ENCODE measurements at places on chromosomes 7 and 10.

DNA sequence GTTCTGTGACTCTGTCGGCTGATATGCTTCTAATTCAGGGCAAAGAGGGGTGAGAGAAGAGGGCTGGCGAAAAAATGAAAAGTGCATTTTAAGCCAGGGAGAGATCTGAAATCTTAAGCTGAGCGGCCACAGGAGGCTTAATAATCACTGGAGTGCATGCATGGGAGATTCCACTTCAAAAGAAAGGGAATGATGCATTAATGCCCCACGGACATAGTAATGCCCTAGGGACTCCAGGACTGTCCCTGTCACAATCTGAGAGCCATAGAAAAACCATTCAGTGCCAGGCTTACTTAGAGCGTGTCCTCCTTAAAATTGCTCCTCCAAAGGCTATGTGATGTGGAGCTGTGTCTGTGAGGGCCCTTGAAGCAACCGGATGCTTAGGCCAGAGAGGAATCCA is 75.1 kb downstream of the NHLRC2 start:
- no peak for DNase-seq

DNA sequence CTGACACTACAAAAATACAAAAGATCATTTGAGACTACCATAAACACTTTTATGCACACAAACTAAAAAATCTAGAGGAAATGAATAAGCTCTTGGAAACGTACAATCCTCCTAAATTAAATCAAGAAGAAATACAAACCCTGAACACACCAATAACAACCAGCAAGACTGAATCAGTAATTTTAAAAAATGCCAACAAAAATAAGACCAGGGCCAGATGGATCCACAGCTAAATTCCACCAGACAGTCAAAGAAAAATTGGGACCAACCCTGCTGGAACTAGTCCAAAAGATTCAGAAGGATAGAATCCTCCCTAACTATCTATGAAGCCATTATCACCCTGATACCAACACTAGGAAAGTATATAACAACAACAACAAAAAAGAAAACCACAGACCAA is 277.4 kb downstream of the AGMO start:
- no peak for DNase-seq

- no peak for DNase-seq
Measured at GRCh38 chr10:14179251-14179650, 151.5 kb downstream of the FRMD4A start.

DNA sequence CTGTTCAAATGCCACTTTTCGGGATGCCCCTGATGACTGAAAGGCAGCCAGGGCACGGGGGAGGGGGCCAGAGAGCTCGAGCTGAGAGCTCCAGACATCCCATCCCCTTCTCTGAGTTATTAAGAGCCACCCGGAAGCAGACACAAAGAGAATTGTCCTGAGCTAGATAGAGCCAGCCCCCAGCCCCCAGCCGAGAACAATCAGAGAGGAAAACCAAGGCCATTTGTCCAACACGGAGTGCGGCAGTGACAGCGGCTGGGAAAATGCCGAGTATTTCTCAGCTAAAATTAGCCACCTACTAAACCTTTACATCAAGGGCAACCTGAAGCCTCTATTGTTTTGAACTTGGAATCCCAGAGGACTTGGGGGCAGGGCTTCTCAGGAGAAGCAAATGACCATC is 51.0 kb downstream of the UNC5B start:
- DNase-seq, result no peak

DNA sequence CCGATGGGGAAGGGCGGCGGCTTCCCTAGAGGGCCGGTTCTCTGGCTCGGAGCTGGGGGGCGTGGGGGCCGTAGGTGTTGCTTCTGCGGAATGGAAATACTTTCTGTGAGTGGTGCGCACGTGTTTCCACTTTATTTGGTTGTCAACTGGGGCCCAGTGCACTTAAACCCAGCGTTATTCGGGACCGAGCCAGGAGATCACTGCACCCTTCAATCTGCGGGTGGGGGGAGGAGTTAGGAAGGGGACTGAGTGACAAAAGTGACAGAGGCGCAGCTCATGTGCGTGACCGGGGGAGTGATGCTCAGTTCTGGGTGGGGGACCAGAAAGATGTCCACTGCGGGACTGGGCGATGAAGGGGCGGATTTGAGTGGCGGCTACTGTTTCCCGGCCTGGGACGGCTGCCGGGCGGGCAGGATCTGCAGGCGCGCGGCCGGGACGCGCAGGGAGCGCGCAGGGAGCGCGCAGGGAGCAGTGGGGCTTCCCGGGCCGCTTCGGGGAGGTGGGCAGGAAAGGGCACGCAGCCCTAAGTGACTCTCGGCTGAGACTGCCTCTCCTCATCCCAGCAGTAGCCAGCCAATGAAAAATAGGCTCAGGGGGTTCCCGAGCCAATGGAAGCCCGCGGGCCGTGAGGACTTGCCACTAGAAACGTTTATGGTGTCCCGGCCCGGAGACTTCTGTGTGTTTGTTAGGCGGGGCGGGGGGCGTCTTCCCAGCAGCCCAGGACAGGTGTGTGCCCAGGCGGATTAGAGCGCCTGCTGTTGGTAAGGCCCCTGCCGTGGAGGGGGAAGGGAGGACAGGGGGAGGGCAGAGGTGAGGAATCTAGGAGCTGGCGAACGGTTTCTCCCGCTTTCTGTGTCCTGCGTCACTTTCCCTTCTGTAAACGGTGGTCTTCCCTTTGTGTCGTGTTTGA is 54.3 kb upstream of the KDM7A start:
- DNase-seq, result peak; percentile 32

DNA sequence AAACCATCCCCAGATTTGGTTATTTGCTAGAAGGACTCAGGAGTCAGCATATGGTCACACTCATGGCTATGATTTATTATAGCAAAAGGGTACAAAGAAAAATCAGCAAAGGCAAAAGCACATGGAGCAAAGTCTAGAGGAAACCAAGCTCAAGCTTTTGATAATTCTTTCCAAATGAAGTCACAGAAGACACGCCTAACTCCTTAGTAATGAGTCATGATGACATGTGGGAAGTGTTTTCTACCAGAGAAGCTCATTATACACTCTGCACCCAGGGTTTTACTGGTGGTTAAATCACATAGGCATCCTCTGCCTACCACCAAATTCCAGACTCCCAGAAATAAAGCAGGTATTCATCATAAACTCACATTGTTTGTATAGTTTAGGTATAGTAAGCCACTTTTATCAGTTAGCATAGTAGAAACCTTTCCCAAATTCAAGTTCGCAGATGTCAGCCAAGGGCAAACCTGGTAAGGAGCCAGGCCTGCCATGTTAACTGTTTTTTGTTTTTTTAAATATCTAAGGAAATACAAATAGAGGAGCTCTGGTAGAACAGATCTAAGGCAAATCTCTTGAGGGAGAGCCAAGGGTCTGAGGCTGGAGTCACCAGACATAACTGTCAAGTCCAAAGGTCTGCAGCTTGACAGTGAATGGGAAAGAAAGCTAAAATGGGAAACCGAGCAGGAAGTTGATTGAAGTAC is 15.4 kb upstream of the HIBADH start:
- peak; percentile 87 for DNase-seq

DNA sequence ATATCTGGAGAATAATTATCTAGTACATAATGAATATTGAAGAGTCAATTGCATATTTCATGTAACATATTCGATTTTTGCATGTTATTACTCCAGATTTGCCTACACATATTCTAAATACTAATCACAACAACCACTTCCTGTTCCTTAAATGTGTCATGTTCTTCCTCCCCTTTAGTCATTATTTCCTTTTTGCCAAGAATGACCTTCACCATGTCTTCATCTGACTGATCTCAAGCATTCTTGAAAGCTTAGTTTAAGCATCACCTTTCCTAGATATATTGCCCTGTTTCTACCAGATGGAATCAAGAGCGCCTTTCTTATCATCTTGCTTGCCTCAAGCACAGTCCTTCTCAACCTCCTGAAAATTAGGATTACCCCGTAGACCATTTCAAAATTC is 23.5 kb upstream of the MEOX2 start:
- no peak for DNase-seq

DNA sequence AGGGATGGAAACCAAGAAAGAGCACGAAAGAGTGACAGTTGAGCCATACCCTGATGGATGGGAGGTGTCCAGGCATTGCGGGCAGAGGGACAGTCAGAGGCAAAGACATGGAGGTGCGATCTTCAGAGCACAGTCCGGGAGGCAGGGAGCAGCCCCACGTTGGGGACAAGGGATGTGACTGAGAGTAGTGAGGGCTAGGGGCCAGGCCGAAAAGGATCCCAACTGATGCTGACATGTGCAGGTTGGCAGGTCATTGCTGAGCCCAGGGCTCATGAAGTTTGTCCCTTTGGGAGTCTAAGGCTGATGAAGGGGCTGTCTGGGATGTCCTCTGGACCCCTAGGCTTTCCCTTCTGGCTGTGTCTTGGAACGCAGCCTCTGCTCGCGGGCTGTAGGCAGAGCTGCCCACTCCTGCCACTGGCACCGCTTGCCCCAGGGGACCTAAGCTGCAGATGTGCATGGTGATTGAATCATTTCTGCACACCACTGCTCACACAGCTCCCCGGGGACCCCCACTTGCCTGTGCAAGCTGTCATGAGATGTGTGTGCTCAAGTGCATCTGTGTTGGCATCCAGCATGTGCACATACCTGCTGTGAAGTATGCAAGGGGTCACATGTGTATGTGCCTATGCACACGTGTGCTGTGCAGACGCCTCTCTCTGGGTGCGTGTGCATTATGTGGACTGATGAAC is 125.1 kb downstream of the ZMIZ1 start:
- DNase-seq, result no peak

GRCh38 chr7:137371616-137372015 is 28.1 kb upstream of the PTN start:
- no peak for DNase-seq

GRCh38 chr10:86688398-86688921 is 20.1 kb downstream of the LDB3 start:
- peak; percentile 68 for DNase-seq

DNA sequence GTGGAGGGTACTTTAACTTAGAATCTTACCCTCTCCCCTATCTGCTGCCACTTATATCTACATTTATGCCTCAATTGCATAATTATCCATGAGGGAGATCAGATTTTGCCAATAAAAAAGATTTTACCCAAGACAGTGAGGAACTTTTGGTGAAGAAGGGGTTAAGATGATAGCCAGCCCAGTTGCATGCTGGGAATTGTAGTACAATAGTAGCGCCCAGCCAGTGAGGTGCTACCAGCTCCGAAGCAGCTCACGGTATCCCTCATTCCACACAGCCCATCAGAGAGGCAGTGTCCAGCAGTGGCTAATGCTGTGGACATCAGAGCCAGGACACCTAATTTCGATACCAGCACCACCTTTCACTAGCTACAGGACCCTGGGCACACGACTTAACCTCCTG is 5.9 kb upstream of the LGI1 start:
- DNase-seq, result peak; percentile 43

DNA sequence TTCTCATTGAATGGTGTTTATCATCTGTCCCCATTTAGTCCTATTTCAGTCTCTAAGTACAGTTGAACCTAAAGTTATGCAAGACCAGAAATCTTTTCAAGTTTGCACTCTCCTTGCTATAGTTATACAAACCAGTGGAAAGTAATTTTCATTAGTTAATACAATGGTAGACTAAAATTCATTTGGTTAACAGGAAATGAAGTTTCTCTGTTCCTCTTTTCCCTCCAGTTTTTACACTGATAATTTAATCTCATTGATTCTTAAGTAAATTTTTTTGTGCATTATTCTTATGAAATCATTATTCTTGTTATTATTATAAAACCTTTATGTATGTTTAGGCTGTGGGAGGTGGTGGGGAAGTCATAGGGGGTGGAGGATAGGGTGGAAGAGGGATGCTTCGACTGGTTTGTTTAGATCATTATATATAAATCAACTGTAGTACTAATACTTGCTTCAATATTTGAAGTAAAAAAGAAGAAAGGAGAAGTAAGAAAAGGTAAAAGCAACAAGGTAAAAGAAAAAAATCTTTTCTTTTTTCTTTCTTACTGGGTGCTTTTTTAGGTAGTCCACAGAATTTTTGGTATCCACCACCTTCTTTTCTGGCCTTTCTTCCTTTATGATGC is 104.1 kb downstream of the GPR85 start:
- DNase-seq, result no peak

DNA sequence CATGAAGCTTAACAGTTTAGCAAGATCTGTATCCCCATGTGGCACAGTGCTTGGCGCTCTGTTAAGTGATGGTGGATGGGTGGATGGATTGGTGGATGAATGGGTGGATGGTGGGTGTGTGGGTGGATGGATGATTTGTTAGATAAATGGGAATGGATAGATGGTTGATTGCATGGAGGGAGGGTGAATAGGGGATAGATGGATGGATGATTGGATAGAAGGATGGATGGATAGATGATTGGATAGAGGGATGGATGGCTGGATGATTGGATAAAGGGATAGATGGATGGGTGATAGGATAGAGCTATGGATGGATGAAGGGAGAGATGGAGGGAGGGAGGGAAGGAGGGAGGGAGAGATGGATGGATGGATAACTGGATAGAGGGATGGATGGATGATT is 229.7 kb downstream of the CUX1 start:
- no peak for DNase-seq

DNA sequence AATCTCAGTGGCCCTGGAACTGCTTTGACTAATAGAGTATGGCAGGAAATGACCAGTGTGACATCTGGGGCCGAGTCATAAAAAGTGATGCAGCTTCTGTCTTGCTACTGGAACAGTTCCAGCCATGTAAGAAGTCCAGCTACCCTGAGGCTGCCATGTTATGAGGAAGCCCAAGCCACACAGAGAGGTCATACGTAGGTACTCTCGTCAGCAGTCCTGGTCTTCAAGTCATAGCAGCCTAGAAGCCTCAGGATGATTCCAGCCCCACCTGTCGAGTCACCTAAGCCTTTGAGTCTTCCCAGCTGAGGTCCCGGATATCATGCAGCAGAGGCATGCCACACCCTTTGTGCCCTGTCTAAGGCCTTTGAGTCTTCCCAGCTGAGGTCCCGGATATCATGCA is 92.1 kb downstream of the PPP1R3C start:
- no peak for DNase-seq

- DNase-seq, result no peak
Measured at GRCh38 chr10:119360181-119360921, 153.0 kb downstream of the GRK5 start.

GRCh38 chr10:133592716-133593115 is 27.3 kb upstream of the SYCE1 start:
- DNase-seq, result no peak

DNA sequence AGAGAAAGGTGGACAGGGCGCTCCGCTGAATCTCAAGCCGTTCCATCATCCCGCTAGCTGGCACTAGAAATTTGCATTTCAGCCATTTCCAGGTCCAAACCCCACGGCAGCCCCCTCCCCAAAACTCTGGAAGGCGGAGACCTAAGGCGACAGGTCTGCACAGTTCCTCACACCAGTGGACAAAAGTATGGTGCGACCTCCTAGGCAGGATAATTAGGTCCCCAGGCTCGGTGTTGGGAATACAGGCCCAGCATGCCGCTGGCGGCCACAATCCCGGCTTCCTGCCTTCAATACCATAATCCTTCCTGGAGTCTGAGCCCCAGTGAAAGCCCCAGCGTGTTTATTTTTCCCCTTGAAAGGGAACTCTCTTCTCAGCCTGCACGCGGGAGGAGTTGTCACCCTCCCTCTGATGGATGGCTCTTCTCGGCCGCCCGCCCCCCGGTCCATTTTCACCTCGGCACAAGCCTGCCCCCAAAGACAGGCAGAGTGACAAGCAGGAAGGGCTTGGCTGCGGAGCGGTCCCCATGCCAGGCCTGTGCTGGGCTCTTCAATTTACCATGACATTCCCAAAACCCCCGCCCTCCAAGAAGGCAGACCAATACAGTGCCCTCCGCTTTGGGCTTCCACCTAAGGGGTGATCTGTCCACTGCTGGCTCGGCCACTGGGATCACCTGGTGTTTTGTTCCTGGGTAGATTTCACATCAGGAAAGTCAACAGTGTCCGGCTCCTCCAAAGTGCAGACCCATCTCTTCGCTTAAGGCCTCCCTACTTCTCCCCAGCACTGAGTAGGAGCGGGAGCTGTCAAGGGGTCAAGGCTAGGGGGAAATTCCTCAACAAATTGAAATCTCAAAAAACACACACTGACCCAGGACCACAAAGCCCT is 2.2 kb downstream of the FGFR2 start:
- DNase-seq, result no peak
